ENCODE measurements at places on chromosomes 4 and X. TPM values are rescaled to one million over a fixed set of nuclear protein-coding genes. Genes with fewer than 3 reads are reported as not detected.

PLAC1 gene
- 5.1 TPM for polyA plus RNA-seq

IL1RAPL1 gene
- polyA plus RNA-seq, result 2.7 TPM

KCNIP4 gene
- polyA plus RNA-seq, result 14.5 TPM

MAML3 gene
- 16.8 TPM for polyA plus RNA-seq

SCML1 gene
- 20.8 TPM for polyA plus RNA-seq

NXT2 gene
- 18.3 TPM for polyA plus RNA-seq

DNA sequence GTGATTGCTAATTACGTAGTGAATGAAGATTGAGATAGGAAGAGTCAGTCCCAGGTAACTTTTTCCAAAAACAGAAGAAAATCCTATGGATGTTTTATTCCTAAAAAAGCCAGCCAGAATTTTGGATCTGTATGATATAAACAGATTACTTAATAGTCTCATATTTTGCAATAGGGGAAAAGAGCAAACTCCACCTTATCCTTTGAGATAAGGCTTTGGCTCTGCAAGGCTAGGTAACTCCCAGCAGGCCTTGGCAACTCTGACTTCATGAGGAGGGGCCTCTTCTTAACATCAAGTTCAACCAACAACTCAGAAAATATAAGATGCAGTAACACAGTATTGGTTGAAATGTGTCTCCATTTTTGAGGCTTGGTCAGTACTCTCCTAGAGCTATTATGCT lies 98.7 kb upstream of the SLC4A4 start:
- DNase-seq, result no peak

- no peak for DNase-seq
Measured at GRCh38 chr4:77079281-77079680, 3.5 kb upstream of the CCNI start.

GRCh38 chrX:135541351-135541750 lies 20.9 kb downstream of the INTS6L start:
- no peak for DNase-seq

DNA sequence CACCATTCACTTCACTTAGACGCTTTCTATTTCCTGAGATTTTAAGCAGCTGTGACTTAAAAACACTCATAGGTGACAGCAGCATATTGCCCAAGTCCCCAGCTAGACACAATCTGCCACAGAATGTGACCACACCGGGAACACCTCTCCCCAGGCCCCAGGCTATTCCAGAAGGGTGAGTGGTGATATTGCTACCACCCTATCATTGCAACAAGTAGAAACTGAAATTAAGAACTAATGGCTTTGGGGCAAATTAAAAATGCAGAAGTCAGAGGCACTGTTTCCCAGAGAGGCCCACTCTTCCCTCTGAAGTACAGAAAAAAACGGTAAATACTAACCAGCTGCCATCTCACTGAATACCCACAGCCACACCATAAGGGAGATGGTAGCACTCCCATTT lies 35.0 kb downstream of the QDPR start:
- DNase-seq, result no peak

GRCh38 chr4:52939739-52940138 lies 77.6 kb downstream of the RASL11B start:
- DNase-seq, result no peak

DNA sequence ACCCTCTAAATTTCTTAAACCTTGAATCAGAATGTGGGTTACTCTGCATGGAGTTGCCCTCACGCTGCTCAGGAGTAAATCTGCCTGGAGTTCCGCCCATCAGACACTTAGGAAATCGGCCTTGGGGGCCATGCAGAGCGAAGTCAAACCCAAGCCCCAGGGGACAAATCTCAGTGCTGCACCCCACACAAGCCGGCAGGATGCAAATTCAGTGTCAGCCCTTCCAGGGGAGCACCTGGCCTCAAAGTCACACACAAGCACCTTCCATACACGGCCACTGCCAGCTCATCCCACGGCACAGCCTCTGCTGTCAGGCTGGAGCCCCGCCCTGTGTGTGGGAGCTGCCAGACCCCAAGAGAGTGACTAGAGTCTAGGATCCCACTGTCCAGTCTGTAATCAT lies 27.4 kb downstream of the RNF212 start:
- no peak for DNase-seq

DNA sequence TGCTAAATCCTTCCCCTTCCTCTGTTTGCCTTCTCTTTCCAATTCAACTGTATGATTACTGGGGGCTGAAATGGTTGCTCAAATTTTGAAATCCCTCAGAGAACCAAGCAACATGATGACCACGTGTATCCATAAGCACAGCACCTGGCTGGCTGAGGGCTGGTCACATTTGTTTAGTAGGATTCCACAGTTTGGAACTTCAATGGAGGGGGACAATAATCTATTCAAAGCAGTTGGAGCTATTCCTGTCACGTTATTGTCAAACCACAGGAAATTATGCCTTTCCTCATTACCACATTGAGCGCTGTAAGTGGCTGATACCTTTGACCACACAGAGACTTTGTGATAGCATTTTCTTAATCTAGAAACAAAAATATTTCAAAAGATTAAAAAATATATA lies 7.0 kb downstream of the TMSB4X start:
- DNase-seq, result no peak

DNA sequence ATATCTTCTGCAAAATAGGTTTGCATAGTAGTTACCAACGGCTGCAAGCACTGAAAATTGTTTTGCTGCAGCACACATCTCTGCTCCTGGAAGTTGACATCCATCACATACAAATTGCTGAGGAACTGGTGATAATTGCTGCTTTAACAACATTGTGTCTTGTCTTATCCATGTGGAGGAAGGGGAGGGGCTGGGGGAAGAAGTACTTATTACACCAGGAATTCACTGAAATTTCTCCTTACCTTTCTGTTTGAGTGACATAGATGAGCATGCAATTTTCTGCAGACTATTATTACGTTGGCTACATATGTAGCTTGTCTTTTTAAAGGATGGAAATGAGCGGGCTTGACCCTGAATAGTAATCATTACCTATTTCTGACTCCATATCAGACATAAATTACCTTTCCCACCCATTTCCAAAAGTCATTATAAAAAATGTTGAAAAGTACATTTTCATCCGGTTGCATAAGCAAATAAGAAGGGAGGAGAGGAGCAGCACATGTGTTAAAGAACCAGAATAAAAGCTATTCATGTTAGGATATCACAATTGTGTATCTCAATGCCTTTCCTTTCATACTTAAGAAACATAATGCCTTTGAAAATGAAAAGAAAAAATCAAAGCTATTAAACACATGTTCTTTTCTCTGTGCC lies 1905.6 kb downstream of the PCDH7 start:
- no peak for DNase-seq

DNA sequence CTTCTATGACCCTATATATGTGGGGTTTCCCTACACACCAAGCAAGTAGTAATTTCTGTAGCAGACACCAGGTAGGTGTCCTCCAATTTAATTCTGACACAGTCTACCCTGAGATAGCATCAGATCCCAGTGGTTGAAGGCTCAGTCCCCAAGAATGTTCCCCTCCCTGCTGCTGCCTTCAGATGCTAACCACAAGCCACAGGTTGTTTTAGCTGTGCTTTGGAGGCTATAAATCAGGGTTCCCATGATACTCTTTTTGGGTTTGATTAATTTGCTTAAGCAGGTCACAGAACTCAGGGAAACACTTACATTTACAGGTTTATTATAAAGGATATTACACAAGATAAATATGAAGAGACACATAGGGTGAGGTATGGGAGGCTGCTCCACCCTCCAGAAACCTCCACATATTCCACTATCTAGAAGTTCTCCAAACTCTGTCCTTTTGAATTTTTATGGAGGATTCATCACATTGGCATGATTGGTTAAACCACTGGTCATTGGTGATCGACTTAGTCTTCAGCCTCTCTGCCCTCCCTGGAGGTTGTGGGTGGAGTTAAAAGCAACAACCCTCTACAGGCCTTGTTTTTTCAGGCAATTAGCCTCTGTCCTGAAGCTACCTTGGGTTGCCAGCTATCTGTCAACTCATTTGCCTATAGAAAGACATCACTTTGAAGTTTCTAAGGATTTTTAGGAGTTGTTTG lies 50.8 kb downstream of the GRIA2 start:
- no peak for DNase-seq

DNA sequence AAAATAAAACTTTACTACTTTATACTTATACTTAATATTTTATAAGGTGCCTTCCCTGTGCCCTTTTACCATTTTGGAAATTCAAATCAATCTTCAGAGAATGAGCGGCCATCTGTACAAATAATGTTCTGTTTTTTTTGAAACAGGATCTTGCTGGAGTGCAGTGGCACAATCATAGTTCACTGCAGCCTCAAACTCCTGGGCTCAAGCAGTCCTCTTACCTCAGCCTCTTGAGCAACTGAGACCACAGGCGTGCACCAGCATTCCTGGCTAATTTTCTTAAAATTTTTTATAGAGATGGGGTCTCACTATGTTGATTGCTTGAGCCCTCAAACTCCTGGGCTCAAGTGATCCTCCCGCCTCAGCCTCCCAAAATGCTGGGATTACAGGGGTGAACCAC lies 53.5 kb downstream of the FAM114A1 start:
- DNase-seq, result no peak

DNA sequence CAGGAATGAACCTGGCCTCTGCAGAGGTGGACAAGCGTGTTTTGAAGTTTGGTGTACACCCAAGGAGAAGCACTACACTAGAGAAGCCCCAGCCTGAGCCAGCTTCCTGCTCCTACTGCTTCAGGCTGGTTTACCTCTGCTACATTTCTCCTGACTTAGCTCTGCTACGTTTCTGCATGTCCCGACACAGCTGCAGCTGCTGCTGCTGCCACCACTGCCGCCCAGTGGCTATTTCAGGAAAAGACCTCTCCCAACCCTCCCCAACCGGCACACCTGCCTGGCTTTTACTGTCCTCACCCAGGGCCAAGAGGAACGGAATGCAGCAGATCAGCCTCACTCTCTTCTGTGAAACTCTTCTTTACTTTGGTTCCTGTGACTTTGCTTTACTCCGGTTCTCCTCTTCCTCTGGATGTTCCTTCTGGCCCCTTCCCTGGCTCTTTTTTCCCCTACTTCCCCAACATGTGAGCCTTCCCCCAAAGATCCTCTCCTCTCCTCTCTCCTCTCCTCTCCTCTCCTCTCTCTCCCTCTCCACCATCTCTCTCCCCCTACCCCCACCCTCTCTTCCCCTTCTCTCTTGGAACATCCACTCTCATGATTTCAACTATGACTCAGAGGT lies 3.1 kb upstream of the P2RY4 start:
- DNase-seq, result no peak

- DNase-seq, result no peak
Measured at GRCh38 chr4:127214016-127214415, 418.7 kb upstream of the INTU start.

DNA sequence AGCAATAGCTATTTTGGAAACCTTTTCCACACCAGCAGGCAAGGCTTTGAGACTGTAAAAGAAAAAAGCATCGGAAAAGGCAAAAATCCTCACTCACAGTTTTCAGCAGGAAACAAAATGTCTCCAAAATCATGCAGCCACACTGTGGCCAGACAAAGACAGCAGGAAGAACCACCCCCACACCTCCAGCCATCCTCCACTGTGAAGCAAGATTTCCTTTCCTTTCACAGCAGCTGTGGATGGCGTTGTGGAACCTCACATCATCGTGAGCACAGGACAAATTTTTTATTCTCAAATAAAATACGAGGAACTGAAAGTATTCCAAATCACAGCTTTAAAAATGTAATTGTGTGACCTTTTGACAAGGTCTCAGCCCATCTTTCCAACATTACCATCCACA lies 351.7 kb upstream of the NOCT start:
- DNase-seq, result no peak

GRCh38 chr4:186932631-186933187 lies 209.1 kb upstream of the FAT1 start:
- peak; percentile 67 for DNase-seq

GRCh38 chrX:31061091-31061490 lies 10.8 kb downstream of the FTHL17 start:
- no peak for DNase-seq

GRCh38 chrX:9160698-9161329 lies 126.9 kb upstream of the FAM9B start:
- no peak for DNase-seq

GRCh38 chrX:19739683-19740082 lies 147.7 kb downstream of the SH3KBP1 start:
- DNase-seq, result no peak
